ENCODE measurements at places on chromosomes 6 and 20.

DNA sequence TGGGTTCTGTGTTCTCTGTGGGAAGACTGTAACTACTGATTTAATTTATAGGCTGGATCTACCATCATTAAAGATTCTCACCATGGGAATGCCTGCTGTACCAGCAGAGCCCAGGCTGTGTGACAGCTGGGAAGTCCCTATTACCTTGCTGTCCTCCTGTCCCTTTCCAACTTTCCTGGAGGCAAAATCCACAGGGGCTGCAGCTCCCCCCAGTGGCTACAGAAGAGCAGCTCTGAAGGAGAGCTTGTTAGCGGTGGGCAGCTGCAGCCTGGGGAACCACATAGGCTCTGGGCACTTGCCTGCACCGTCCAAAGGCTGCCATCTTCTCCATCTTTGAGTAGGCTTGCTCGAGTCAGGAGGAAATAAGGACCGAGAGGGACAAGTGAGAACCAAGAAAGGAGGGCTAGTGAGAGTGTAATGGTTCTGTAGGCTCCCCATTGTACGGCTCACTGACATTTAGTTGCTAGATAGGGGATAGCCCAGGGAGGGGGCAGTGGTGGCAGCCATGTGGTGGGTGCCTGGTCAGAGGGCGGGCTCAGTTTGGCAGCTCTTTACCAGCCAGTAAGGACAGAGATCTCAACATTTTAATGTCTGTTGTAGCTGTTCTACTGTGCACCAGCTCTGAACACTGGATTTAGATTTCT lies 155.1 kb upstream of the MLIP start:
- DNase-seq: no peak

DNA sequence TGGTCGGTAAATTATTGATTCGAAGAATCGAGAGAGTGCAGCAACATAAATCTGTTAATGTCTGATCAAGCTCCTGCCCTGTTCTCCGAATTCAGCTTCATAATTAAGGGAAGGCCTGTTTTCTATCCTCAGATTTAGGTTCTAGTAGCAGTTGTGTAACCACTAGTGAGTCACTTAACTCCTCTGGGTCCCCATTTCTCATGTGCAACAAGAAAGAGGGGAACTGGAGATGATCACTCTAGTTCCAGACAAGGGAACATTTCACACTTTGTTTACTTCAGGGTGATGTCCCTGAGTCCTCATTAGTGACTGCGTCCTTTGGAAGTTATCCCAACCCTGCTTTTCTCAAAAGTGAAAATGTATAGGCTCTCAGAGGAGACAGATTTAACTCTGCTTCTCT lies 68.1 kb upstream of the RNF146 start:
- DNase-seq: no peak

- DNase-seq: no peak
These were observed 58.5 kb upstream of the BEND3 start for GRCh38 chr6:107173779-107174178.

DNA sequence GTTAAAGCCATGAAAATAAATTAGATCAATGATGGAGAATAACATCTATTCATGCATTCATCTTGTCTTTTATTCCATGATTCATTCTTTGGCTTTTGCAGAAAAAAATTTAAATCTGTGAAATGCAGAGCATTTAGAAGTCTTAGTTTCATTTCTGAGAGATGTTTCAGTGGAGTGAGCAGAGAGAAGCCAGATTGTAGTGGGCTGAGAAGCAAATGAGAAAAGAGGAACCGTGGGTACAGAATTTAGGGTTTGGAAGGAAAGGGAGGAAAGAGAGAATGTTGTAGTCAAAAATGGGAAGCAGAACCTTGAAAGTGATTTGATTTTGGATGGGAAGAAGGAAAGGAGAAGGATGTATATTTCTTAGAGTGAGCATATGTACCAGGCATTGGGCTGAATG lies 260.3 kb upstream of the MAN1A1 start:
- no peak for DNase-seq

DNA sequence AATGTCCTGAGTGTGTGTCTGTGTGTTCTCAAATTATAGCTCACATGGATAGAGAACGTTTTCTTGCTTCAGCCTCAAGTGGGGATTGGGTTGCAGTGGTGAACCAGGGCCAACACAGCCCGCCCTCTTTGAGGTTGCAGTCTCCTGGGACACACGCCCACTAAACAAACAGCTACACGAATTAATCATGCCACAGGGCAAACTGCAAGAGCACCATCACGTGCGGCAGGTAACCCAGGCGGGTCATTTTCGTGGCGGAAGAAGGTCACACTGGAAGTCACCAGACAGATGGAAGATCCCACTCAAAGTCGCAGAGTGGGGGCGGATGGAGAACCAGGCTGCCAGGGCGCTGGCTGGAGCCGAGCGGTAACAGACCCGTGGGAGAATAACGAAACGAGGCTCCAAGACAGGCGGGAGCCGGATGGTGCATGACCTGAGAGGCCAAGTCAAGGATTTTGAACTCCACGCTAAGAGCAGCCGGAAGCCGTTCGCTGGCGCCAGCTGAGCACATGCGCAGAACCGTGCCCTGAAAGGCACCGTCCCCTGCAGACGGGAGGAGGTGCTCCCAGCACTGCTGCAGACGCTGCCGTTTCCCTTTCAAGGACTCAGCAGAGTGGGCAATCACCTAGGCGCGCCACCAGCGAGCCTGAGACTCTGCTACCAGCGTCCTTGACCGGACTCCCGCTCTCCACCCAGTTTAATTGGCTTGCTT lies 10.7 kb downstream of the DLL1 start:
- DNase-seq: no peak

GRCh38 chr6:1987640-1988039 lies 257.8 kb downstream of the GMDS start:
- DNase-seq: no peak

GRCh38 chr6:135286962-135287538 lies 105.9 kb downstream of the MYB start:
- DNase-seq: no peak

DNA sequence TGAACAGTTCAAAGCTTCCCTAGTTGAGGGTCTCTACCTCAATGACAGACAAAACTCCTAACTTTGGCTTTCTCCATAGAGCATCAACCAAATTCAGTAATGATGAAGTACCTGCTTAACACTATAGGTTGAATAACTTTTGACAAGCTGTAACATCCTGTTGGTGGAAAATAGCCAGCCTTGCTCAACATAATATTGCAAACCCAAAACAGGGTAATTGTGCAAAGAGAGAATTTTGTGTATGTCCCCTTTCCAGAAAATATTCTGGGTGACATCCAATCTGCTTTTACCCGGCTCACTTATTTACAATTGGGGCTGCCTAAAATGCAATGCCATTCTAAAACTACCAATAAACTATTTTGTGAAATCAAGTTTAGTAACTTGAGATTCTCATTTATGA lies 72.8 kb downstream of the ATXN1 start:
- no peak for DNase-seq

GRCh38 chr20:3935295-3935955 lies 46.2 kb downstream of the PANK2 start:
- DNase-seq: no peak

DNA sequence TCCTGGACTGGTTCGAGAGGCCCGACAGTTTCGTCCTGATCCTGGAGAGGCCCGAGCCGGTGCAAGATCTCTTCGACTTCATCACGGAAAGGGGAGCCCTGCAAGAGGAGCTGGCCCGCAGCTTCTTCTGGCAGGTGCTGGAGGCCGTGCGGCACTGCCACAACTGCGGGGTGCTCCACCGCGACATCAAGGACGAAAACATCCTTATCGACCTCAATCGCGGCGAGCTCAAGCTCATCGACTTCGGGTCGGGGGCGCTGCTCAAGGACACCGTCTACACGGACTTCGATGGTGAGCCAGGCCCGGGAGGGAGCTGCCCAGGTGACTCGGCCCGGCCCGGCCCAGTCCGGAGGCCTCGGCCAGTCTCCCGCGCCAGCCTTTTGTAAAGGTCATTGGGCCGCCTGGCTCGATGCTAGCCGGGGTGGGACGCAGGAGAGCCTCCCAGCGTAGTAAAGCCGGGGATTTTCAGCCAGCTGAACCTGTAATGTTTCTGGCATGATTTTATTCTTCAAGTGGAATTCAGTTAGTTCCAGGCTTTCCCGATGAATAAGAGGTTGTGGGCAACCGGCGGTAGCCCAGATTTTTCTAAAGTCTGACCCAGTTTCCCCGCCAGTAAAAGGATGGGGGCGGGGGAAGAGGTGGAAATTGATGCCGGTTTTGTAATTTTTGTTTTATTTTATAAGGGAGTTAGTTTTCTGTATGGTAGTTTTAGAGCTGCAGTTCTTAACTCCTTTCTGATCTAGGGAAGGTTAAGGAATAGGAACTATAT lies 1.4 kb downstream of the PIM1 start:
- DNase-seq: no peak

DNA sequence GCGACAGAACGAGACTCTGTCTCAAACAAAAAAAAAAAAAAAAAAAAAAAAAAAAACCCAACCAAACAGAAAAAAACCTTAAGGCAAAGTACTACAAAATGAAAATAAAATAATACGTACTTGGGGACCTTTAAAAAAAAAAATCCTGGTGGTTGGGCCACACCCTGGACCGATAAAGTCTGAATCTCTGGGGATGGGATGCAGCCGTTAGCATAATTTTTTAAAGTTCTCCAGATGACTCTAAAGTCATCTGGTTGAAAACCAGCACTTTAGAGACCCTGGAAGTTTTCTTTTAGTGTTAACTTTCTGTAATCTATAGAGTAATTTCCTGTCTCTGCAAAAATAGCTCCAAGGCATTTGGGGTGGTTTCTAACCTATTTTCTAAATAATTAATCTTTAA lies 142.9 kb upstream of the SALL4 start:
- DNase-seq: no peak

- DNase-seq: no peak
These were observed 72.0 kb upstream of the TBX18 start for GRCh38 chr6:84836366-84836765.

DNA sequence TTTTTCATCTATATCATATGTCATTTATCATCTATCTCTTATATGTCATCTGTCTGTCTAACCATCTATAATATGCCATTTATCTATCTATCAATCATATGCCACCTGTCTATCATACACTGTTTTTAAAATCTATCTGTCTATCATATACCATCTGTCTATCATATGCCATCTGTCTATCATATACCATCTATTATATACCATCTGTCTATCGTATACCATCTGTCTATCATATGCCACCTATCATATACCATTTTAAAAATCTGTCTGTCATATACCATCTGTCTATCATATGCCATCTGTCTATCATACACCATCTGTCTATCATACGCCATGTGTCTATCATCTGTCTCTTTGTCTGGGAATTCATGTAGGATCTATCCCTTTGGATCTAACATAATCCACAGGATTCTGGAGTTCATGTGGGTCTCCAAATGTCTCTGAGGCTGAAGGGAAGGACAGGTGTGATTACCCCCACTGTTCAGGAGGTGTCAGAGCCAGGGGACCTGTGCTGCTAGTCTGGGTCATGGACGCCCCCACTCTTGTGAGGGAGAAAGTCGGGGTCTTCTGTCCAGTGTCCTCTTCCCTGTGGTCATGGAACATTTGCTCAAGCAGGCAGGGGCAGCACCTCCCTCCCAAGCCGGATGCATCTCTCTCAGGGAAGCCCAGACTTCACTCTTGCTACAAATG lies 36.9 kb upstream of the FRMD1 start:
- DNase-seq: no peak

GRCh38 chr6:1608222-1609040 lies 1.3 kb upstream of the FOXC1 start:
- DNase-seq: no peak

GRCh38 chr20:998231-998830 lies 3.8 kb downstream of the RSPO4 start:
- DNase-seq: no peak

DNA sequence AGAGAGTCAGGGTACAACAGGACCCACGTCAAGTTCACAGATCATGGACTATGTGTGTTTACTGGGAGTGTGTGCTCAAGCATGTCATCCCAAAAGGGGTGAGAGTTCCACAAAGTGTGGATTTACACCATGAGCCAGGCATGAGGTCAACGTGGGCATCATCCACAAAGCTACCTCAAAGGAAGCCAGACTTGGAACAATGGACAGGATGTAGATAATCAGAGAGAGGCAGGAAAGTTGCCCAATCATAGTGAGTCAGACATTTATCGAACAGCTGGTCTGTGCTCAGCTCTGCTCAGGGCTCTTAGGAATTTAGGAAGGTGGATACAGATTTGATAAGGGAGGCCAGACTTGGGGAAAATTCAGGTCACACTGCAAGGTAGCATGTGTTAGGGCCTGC lies 317.2 kb upstream of the CDYL start:
- no peak for DNase-seq

DNA sequence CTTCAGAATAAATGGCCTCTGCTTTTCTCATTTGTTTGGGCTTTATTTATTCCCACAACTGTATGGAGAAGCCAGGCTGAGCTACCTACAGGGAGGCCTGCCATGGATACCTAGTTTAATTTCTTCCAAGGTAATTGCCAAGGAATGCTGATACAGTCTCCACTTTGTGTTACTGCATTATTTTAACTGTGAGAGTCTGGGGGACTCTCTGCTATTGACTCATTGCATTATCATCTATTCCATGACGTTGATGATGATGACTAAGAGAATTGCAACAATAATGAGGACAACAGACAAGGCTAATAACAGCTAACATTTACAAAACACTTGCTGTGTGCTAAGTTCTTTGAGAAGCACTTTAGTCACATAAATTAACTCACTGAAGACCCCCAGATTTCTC lies 88.3 kb upstream of the COL21A1 start:
- DNase-seq: no peak

- no peak for DNase-seq
These were observed 90.7 kb upstream of the BEND6 start for GRCh38 chr6:56864171-56864616.

- DNase-seq: no peak
These were observed 9.4 kb downstream of the ABCC10 start for GRCh38 chr6:43436577-43437282.

- DNase-seq: no peak
These were observed 994.0 kb downstream of the GRIK2 start for GRCh38 chr6:102387326-102388033.

DNA sequence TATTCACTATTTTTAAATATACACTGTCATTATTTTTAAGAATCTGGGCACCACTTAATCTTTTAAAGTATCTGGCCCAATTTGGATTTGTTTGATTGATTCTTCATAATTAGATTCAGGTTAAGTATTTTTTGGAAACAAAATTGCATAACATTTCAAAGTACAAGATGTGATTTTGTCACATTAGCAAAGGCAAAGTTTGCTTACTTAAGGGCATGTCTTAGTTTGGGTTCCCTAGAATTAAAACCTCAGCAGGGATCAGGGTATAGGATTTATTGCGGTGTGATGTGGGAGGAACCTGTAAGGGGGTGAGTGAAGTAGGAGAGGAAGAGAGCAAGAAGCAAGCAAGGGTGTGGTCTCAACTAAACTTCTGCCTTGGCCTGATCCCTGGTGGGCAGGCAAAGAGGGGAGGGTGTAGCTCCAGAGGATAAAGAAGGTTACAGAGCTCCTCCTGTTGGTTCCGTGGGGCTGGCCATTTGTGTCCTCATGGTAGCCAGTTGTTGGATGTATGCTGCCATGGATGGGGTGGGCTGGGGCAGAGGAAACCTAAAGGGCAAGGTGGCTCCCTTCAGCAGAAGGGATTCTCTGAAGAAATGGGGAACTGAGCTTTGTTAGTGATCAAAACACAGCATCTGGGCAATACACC lies 668.7 kb upstream of the SLC35B3 start:
- DNase-seq: no peak

GRCh38 chr6:49541936-49542335 lies 8.5 kb upstream of the C6orf141 start:
- no peak for DNase-seq

- no peak for DNase-seq
These were observed at the start of gene VSTM2L for GRCh38 chr20:37902504-37903313. VSTM2L (plus strand) TSS chr20:37903127; CDS start chr20:37903351, 224 bp downstream.

GRCh38 chr6:23630726-23631635 lies 495.0 kb upstream of the NRSN1 start:
- no peak for DNase-seq

- DNase-seq: no peak
These were observed 262.3 kb downstream of the ADGB start for GRCh38 chr6:146861029-146861563.

Measured in omental fat pad (tissue), 4 donors.